Right renal cortex interstitium (tissue), 3 donors: ENCODE measurements at places on chromosomes 13 and 19. TPM values are rescaled to one million over a fixed set of nuclear protein-coding genes. Genes with fewer than 3 reads are reported as not detected.

DNA sequence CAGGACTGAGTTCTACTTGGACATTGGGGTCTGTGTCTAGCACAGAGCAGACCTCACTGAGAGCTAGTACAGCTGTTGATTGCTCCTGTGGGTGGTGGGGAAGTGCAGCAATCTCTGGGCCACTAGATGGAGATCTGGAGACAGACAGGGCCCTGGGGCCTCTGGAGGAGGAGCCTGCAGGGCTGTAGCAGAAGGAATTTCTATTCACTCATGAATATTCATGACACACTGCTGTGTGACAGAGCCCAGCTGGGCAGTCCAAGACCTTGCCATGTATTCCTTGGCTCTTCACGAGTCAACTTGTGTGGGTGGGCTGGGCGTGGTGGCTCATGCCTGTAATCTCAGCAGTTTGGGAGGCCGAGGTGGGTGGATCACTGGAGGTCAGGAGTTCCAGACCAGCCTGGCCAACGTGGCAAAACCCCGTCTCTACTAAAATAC is 37.5 kb downstream of the SUGP2 start:
- DNase-seq = peak; percentile 74

GRCh38 chr13:101695870-101696516 is 243.5 kb downstream of the ITGBL1 start:
- no peak for DNase-seq

Gene C19orf47
- polyA plus RNA-seq = 9.4 TPM

Gene TSKS
- 0.15 TPM for polyA plus RNA-seq

- DNase-seq = no peak
Observed at GRCh38 chr13:26964278-26965250, 204.0 kb upstream of the GPR12 start.

Gene TTC9B
- not detected for polyA plus RNA-seq

Gene CALR3
- polyA plus RNA-seq = not detected
